ENCODE measurements at places on chromosomes 16 and 17. TPM values are rescaled to one million over a fixed set of nuclear protein-coding genes. Genes with fewer than 3 reads are reported as not detected.

DNA sequence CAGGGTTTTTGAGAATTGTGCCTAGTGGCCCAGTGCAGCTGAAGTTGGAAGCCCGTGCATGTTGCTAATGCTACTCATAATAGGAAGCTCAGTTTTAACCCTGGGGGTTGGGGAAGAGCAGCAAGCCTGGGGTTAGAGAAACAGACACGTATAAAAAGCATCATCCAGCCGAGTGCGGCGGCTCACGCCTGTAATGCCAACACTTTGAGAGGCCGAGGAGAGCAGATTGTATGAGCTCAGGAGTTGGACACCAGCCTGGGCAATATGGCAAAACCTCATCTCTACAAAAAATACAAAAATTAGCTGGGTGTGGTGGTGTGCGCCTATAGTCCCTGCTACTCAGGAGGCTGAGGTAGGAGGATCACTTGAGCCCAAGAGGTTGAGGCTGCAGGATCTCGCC lies 2.3 kb upstream of the CLUH start:
- no peak for DNase-seq

Gene SGCA
- 0.87 TPM for total RNA-seq

Gene CHST5
- total RNA-seq, result not detected

DNA sequence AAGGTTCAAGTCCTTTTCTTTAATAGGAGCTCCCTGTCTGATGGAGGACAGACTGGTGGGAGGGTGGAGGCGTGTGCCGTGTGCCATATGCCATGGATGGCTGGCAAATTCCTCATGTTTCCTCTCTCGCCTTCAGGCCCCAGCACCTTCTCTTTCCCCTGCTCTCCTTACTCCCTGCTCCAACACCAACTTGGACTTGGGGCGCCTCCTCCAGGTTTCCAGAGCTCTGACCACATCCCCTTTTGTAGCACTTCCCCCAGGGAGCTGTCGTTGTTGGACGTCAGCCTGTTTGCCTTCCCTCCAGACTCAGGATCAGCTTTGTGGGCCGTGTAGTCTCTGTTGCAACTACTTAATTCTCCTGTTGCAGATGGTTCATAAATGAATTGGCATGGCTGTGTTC lies 30.7 kb downstream of the TMC7 start:
- no peak for DNase-seq

- DNase-seq, result no peak
Observed at GRCh38 chr17:2797226-2797625, 988 bp downstream of the RAP1GAP2 start.

GRCh38 chr17:14405189-14405588 lies 104.3 kb downstream of the HS3ST3B1 start:
- DNase-seq, result no peak

DNA sequence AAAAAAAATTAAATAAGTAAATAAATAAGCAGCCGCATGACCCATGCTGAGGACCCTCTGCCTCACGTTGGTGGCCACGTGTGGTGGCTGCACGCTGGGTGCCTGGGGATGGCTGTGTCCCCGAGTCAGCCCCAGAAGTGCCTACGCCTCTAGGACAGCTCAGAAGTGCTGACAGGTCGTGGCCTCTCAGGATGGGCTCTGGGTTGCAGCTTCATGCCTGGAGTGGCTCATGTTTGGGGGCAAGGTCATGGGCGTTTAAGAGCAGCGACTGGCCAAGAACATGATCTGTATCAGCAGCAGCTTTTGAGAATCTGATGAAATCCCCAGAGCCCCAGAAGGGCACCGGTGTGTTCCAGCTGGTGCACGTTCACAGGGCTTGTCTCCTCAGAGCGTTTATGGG lies 26.8 kb upstream of the CAPN15 start:
- DNase-seq, result no peak

GRCh38 chr16:66212428-66212827 lies 154.1 kb upstream of the CDH5 start:
- no peak for DNase-seq

- no peak for DNase-seq
Observed at GRCh38 chr17:1648173-1648962, 1.3 kb downstream of the RILP start.

Gene TBC1D28
- total RNA-seq, result not detected

Gene TSEN54
- 12.0 TPM for total RNA-seq

Gene CIBAR2
- total RNA-seq, result not detected

DNA sequence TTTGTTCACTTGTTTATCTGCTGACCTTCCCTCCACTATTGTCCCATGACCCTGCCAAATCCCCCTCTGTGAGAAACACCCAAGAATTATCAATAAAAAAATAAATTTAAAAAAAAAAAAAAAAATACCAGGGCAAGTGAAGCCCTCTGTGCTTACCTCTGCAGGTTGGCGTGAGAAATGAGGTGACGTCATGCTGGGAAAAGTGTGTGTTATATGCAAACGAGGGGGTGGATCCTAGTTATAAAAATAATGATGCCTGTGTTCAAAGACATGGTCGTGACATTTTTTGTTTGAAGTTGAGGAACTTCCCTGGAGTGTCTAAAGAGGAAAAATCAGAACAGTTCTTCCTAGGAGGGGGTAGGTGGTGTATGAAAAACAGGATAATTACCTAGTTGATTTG lies 20.2 kb downstream of the TMC7 start:
- DNase-seq, result no peak

All from HFFc6 (cell line).